Ammon's horn (tissue), 1 donor: ENCODE measurements at places on chromosomes 6 and 20.
A peak's percentile ranks its signal among the peaks of the same experiment; 100 is the strongest.

GRCh38 chr6:38634518-38634917, 5.2 kb downstream of the BTBD9 start:
- DNase-seq = no peak

GRCh38 chr20:42461291-42461690, 728.4 kb downstream of the PTPRT start:
- DNase-seq = no peak

DNA sequence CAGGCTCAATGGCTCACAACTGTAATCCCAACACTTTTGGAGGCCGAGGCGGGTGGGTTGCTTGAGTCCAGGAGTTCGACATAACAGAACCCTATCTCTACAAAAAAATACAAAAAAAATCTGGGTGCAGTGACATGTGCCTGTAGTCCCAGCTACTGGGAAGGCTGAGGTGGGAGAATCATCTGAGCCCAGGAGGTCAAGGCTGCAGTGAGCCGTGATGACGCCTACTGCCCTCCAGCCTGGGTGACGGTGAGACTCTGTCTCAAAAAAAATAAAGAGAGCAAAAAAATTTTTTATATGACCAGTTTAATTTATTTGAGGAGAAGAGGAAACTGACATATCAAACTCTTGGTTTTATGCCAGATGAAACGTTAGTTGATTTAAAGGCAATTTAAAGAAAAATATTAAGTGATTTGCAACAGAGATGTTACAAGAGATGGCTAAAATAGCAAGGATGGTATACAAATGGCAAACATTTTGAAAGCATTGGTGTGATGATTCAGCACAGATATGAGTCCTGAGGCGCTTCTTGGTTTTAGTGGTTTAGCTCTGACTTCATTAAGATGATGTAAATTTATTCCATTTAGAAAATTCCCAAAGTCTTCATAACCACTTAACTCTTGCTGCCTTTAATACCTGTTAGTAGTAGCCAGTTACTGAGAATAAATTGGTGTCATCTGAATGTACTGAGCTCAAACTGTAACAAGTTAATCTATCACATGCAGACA, 17.7 kb downstream of the GTF2H5 start:
- no peak for DNase-seq

DNA sequence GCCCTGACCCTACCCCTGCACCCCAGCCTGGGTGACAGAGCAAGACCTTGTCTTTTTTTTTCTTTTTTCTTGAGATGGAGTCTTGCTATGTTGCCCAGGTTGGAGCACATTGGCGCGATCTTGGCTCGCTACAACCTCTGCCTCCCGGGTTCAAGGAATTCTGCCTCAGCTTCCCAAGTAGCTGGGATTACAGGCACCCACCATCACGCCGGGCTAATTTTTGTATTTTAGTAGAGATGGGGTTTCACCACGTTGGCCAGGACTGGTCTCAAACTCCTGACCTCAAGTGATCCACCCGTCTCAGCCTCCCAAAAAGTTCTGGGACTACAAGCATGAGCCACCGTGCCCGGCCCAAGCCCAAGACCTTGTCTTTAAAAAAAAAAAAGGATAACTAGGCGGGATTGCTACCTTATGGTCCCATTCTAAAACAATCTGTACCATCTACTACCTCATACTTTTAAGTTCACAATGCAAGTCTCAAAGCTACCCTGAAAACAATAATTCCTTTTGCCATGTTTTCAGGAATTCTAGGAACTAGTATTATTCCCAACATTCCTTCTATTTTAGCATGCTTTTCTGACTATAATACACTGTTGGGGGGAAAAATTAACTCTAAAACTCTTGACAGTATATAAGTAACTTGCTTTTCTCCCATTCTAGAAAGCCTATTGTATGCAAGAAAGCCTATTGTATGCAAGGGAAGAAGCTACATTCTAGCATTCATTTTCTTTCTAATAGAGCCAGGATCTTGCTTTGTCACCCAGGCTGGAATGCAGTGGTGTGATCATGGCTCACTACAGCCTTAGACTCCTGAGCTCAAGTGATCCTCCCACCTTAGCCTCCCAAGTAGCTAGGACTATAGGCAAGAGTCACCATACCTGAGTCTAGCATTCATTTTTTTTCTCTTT, 6.6 kb downstream of the TUBB start:
- DNase-seq = no peak

DNA sequence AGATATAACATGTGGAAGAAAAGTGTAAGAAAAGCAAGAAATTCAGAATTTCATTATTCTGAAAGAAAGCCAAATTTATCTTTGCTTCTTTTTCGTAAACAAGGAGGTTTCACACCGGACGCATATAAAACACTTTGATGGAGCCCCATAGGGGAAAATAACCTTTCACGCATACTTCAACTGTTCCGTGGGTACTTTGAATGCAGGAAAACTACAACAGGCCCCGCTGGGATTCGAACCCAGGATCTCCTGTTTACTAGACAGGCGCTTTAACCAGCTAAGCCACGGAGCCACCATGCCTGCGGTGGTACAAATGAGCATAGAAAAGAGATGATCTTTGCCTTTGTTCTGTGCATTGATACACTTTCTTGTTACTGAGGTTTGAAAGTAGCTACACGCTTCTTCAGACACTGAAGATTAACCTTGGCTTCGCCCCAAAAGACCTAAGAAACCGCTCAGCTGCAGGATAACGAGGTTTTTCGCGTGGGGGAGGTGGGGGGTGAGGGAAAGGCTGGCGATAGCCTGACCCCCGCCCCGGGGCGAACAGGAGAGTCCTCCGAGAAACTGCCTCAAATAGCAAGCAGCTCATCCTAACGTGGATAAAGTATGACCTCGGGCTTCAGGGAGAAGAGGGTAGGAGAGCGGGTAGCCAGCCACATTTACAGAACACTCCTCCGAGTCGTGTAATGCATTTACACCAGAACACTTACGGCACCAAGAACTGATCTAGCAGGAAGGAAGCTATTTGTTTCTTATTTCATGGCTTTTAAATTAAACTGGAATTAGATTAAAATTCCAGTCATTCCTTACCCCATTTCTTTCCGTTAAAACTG, 5.3 kb upstream of the HMGN4 start:
- DNase-seq = peak; percentile 94
